ENCODE measurements at places on chromosomes 6 and 20.

DNA sequence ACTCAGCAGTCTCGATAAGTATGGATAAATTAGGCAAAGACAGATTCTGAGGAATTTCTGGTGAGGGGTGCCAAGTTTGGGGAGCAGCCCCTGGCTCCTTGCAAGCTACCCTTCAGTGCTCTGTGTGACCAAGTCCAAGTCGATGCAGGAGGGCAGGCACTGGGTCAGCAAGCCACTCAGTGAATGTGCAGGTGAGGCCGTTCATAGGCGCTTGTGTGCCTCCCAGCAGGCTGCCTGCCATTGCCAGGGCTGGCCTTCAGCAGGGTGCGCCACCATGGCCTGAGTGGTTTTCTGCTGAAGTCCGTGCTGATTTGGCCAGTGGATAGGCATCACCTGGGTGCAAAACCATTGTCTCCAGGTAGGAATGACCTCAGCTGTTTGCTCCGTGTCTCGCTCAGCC lies 3.3 kb upstream of the GNRH2 start:
- no peak for DNase-seq

DNA sequence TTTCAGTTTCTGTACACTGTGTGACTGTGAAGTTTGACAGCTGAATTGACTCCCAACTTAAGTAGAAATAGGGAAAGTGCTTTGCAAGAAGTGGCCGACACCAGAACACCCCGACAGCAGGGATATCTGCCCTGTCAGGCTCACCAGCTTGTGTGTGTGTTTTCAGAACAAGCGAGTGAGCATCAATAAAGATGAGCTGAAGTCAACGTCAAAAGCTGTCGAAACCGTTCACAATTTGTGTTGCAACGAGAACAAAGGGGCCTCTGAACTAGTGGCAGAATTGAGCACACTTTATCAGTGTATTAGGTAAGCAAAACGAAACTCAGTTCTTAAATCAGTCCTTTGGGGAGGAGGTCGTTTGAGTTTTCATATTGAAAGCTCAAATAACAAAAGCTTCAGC lies 10.7 kb downstream of the NELFCD start:
- DNase-seq: no peak

GRCh38 chr6:1473166-1473565 lies 83.8 kb downstream of the FOXF2 start:
- DNase-seq: no peak

DNA sequence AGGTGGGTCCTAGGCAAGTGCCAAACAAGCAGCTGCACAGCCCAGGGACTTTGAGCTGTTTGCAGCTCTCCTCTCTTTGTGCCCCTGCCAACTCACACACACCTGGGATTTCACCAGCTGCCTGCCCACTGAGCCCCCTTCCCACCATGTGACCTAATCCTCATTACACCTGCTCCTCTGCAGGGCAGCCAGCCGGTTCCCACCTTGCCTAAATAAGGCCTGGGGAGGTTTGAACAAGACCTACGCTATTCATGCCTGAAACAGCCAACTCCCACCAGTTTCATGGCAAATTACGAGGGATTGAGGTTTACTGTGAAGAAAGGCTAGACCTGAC lies 92.6 kb upstream of the SOX4 start:
- no peak for DNase-seq

- no peak for DNase-seq
Observed at GRCh38 chr6:70345619-70346018, 42.7 kb upstream of the COL9A1 start.

DNA sequence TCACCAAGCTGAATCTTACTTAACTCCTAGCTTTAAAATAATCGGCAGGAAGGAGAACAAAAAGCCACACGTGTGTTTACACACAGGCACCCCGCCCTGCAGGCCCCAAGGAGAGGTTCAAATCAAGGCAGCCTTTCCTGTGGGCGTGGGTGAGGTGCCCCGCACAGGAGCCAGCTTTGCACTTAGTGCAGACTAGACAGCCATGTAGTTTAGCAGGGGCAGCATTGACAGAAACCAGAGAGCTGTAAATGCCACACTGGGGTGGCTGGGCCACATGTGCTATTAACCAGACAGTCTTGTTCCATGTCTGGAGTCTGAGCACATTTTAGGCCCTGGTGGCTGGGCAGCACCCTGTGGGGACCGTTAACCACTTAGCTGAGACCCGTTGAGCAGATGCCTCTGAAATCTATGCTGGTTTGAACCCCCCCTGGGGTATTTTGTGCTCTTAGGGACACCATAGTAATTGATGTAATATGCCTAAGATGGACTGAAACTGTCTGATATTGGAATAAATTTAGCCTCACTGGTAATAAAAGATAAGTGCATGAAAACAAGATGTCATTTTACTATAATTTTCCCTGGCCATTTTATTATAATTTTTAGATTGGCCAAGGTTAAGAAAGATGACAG lies 106.4 kb upstream of the KCNG1 start:
- no peak for DNase-seq

- DNase-seq: no peak
Observed at GRCh38 chr6:117463762-117464665, 18.5 kb upstream of the DCBLD1 start.

DNA sequence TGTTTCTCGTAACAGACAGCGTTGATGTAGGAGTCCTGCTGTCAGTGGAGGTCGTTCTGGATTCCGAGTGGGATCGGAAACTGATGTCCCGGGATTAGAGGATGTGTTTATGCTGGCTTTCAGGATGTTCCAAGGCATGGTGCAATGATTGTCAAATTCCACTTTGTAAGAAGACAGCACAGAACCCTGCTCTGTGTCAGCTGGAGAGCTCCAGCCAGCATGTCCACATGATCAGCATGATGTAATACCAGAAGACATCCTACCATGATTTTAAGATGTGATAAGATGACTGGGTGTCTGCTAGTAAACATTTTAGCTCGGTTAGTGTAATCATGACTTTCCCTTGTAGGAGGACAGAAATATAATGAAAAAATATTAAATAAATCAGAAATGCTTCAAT lies 20.3 kb downstream of the ENPP1 start:
- DNase-seq: no peak

- DNase-seq: no peak
Observed at GRCh38 chr6:146909886-146910285, 294.3 kb upstream of the STXBP5 start.

DNA sequence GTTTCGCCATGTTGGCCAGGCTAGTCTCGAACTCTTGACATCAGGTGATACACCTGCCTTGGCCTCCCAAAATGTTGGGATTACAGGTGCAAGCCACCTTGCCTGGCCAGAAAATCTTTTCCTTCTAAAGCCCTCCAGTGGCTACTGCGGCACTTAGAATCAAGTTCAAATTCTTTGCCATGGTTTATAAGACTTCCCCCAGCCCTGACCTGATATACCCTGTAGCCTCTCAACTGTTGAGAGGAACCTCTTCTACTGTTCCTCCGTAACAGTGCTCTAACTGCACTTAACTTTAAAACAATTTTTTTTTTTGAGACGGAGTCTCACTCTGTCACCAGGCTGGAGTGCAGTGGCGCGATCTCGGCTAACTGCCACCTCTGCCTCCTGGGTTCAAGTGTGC lies 235.6 kb downstream of the BCAS1 start:
- DNase-seq: no peak

DNA sequence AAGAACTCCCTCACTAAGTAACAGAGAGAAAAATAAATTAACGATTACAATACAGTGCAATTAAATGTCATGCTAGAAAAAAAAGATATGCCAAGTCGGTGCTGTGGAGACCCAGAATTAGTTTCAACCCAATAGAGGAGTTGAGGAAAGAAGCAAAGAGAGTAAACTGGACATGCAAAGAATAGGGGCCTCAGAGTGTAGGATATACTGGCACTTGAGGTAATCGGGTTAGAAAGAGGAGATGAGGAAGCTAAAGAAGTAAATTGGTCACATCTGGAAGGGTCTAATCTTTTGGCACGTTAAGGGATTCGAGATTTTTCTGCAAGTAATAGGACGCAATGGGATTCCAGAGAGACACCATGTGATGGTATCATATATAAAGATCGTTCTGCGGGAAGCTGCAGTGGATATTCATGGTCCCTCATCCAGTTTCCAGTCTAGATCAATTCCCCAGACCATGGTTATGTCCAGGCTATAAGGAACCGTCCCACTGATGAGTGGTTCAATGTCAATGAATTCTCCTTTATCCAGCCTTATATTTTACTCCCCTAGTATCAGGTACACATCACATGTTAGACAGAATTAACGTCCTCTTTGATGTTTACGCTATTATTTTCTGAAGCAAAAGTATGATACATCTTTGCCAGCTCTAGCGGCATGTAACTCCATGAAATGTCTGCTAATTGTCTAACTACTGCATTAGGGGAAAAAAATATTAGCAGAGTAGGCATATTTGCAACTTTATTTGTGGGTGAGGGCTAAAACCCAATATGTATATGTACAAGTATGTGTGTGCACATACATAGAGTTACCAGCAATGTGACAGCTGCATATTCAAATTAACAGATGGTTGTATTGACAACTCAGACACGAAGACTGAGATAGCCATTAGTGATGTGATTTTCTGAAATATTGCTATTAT lies 1.1 kb upstream of the TBC1D32 start:
- no peak for DNase-seq

- DNase-seq: peak; percentile 91
Observed at GRCh38 chr6:137432054-137432611, 62.1 kb downstream of the OLIG3 start.

DNA sequence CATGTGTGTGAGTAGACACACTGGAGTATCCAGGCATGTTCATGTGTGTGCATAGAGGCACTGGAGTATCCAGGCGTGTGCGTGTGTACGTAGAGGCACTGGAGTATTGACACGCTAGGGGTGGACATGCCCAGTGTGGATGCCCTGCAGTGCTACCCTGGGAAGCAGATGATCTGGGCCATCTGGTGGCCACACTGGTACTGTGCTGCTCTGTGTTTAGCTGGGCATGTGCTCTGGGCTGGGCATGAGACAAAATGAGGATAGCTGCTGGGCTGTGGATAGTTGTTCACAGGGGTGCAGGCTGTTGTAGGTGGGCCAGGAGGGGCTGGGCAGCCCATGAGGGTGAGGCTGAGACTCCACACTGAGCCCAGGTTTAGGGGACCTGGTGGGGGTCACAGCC lies 24.0 kb upstream of the NPBWR2 start:
- no peak for DNase-seq

- DNase-seq: no peak
Observed at GRCh38 chr6:74458536-74458935, 747.3 kb downstream of the COL12A1 start.

GRCh38 chr20:2942439-2942838 lies 69.2 kb downstream of the PTPRA start:
- DNase-seq: no peak

Data from NCI-H1694 treated with DMSO at 0.1 percent for 48 hours (cell line).